ENCODE measurements at places on chromosomes 2 and 18. TPM values are rescaled to one million over a fixed set of nuclear protein-coding genes. Genes with fewer than 3 reads are reported as not detected.

DNA sequence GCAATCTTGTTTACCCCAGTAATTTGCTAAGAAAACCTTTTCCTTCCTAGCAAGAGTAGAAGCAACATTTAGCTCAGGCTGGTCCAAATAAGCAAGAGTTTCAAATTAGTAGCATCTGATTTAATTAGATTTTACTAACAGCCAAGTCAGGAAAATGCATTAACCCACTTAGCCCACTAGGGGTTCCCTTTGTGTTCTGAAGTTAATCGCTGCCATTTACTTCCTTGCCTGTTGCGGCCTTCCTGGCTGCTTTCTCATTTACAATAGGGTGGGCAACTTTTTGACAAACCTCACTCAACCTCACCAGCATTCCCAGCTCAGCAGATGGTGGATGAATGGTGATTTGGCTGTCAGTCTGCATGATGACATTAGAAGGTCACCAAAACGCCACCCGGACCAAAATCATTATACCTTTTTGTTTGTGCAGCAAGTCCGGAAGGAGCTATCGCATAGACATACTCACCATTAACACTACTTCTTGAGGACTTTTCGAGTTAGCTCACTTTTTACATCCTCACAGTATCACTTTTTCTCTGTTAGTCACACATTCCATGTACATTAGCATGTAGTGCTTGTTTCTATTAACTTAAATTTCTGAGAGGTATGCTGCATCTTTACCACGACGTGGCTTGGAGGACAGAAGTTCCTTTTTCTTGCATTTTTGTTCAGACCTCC is 101.5 kb upstream of the SETBP1 start:
- DNase-seq = peak; percentile 74

- no peak for DNase-seq
Measured at GRCh38 chr2:106995556-106995955, 109.6 kb upstream of the ST6GAL2 start.

- no peak for DNase-seq
Measured at GRCh38 chr2:36395866-36396265, 40.3 kb downstream of the CRIM1 start.

DNA sequence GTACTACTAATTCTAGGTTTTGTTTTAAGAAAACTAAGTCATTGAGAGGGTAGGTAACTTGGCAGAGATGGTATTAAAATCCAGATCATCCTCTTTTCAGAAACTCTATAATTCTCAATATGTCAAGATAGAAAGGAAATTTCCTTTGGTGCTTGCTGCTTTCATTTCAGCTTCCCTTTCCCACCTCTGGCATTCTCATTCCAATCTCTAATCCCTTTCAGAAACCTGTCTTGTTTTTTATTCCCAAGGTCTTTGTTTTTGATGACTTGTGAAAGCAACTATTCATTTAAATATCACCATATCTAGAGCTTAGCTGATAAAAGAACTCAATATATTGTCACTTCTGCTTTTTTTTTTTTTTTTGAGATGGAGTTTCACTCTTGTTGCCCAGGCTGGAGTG is 242.8 kb upstream of the LRRTM1 start:
- DNase-seq = no peak

- no peak for DNase-seq
Measured at GRCh38 chr18:21889570-21889969, 149.0 kb downstream of the MIB1 start.

DNA sequence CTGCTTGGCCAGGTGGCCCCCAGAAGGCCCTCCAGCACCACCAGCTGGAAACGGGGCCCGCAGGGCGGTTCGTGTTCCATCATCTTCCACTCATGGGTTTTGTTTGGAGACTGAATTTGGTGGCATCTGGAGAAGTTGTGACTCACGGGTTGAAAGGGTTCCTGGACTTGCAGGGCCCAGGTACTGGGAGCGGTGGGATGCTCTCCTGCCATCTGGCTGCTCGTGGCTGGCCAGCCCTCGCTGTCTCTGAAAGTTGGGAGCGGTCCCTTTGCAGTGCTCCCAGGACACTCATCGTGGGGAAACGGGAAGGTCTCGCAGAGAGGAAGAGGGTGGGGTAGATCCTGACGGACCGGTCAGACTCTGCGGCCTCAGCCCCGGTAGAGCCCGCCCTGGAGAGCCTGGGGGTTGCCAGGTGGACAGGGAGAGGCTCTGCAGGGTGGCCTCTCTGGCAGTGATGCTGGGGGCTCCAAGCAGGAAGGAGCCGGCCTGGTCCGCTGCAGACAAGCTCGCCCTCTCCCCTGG is 47.5 kb downstream of the TWIST2 start:
- DNase-seq = no peak

DNA sequence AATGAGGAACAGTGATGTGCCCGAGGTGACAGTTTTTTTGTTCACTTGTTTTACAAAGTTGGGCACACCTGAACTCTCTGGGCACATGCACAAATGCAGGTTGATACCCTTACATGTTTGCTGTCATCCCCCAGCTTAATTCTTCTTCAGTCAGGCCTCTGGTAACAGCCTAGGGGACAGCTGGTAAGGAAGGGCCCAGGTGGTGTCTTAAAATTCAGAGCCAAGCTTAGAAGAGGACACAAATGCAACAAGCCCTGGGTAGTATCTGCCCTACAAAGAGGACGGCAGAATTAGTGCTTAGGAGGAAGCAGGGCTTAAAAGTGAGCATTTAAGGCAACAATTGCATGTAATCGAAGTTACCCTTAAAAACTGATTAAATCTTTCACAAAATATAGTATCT is 171.9 kb upstream of the ACAA2 start:
- no peak for DNase-seq

DNA sequence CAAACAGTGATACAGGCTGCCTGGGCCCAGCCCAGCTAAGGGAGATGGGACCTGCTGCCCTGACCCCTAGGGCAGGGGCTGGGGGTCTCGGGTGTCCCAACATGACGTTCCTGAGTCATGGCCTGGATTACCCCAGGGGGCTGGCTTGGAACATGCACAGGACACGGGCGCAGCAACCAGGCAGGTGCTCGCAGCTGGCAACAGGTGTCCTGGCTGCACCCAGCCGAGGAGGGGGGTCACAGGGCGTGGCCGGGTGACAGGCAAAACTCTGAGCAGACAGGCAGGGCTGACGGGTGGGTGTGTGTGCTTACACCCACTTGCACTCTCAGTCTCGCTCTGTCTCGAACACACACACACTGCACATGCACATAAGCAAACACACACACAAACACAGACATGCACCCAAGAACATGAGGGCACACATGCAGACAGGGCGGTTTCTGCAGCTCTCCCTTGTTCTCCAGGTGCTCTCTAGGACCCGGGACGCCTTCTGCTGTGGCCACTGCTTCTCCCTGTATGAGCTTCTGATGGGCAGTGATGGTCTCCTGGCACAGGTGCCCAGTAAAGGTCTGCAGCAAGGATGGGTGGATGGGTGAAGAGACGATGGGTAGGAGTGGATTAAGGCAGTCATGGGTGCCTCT is 33.7 kb upstream of the TAF1B start:
- no peak for DNase-seq

- DNase-seq = no peak
Measured at GRCh38 chr2:45237128-45237527, 227.9 kb upstream of the SIX2 start.

GRCh38 chr2:180991820-180992219 is 11.4 kb downstream of the UBE2E3 start:
- no peak for DNase-seq

- no peak for DNase-seq
Measured at GRCh38 chr2:194465641-194466040, 1191.4 kb upstream of the SLC39A10 start.

- DNase-seq = no peak
Measured at GRCh38 chr18:805008-805754, 6.9 kb downstream of the YES1 start.

GRCh38 chr2:126914811-126915500 is 16.3 kb downstream of the TEX51 start:
- no peak for DNase-seq

GRCh38 chr2:4618141-4618540 is 914.8 kb downstream of the DCDC2C start:
- no peak for DNase-seq

DNA sequence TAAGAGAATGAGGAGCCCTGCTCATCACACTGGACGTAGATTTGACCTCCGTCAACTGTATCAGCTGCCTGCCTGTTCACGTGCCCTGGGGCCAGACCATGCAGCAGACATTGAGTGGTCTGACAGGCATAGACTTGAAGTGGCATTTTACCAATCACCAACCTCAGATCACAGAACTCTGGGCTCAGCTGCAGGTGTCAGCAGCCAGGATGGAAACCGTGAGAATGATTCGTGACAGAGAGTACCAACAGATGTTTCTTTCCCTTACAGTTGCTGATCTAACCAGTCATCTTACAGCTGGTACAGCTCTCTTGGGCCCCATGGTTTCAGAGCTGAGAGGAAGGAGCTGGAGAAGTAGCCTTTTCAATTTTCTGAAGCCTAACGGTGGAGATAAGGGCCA is 148.9 kb downstream of the EN1 start:
- no peak for DNase-seq

GRCh38 chr2:20188851-20189250 is 36.1 kb downstream of the SDC1 start:
- DNase-seq = no peak

Gene AMER3
- not detected for total RNA-seq

Gene ICA1L
- 1.8 TPM for total RNA-seq

Gene MYO5B
- 8.4 TPM for total RNA-seq

Gene SGPP2
- 0.14 TPM for total RNA-seq

Gene CELF4
- total RNA-seq = not detected

Gene GIGYF2
- total RNA-seq = 39.5 TPM

Gene FLACC1
- total RNA-seq = 0.39 TPM

Gene NAT8
- total RNA-seq = not detected

Gene PCBP1
- 115 TPM for total RNA-seq

Measured in foreskin keratinocyte (primary cell).